ENCODE measurements at places on chromosomes 5 and 9. TPM values are rescaled to one million over a fixed set of nuclear protein-coding genes. Genes with fewer than 3 reads are reported as not detected.

The DNAJB5 gene
- 75.5 TPM for polyA plus RNA-seq

The ELAVL2 gene
- not detected for polyA plus RNA-seq

DNA sequence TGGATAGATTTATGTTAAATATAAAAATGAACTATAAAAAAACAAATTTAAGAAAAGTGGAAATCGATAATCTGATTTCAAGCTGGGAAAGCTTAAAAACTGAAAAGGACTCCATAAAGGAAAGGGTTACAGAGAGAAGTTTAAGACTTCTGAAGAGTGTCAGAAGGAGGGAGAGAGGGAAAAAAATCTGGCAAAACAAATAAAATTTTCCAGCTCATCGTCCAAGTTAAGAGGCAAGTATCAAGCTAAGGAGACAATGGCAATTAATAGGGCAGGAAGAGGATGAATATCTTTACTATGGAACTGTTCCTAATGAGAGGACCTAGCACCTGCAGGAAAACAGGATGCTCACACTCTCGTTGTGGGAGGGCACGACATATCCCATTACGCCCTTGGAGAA is 20.5 kb upstream of the HEXB start:
- H3K27me3 ChIP-seq, result no peaks in the 10 kb centered on the region
- H3K4me1 ChIP-seq, result no peaks in the 10 kb centered on the region
- H3K36me3 ChIP-seq, result no peaks in the 10 kb centered on the region
- H3K4me3 ChIP-seq, result no peak overlapping the region
- H3K27ac ChIP-seq, result no peak overlapping the region

GRCh38 chr5:55232985-55233928 is at the start of gene CCNO:
TSS of gene CCNO (minus strand) at chr5:55233608. CDS start at chr5:55233523, 85 bp downstream.
- peaks cover 36% of the 10 kb centered on the region for H3K4me1 ChIP-seq
- H3K27me3 ChIP-seq, result peaks cover 100% of the 10 kb centered on the region
- H3K4me3 ChIP-seq, result peak within 1 kb of the TSS; percentile 47
- H3K27ac ChIP-seq, result no peak within 1 kb of the TSS

The BOD1 gene
- 21.6 TPM for polyA plus RNA-seq

All from heart left ventricle (tissue), 16 donors.